ENCODE measurements at places on chromosomes 3 and 15.

DNA sequence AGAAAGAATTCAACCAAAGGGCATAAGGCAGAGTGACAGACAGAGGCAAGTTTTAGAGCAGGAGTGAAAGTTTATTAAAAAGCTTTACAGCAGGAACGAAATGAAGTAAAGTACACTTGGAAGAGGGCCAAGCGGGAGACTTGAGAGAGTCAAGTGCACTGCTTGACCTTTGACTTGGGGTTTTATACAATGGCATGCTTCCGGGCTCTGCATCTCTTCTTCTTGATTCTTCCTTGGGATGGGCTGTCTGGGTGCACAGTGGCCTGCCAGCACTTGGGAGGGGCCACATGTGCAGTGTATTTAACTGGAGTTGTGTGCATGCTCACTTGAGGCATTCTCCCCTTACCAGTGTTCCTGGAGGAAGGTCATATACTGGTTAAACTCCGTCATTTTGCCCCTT lies 30.4 kb upstream of the KLHL25 start:
- no peak for DNase-seq

DNA sequence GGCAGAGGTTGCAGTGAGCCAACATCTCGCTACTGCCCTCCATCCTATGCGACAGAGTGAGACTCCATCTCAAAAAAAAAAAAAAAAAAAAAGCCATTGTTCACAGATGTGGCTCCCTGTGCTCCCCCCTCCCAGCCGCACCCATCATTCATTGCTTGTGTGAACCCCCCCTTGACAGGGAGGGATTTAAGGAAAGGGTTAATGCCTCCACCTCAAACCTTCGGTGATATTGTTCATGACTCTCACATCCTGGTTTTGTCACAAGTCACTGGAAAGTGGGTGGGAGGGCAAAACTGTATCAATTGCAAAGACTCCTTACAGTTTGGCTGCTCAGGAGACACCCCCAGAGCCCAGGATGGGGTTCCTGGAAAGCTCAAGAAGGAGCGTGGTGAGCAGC lies 7.7 kb downstream of the SLC6A6 start:
- DNase-seq: no peak

DNA sequence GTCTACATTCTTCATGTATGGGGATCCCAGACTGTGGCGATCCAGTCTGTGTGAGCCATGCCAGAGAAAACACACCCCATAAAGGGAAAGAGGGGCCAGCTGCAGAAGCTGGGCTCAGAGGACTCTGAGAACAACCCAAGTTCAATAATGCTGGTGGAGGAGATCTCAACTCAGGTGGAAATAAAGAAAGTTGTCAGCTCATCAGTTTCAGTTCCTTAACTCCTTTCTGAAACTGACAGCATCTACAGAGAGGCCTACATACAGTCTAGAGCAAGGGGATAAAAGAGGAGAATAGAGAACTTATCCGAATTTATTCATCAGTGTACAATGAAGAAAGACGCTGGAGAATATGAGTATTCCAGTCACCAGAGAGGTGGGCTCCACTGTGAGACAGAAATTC lies 77.0 kb downstream of the NTRK3 start:
- DNase-seq: no peak

GRCh38 chr3:27575499-27575898 lies 91.3 kb upstream of the SLC4A7 start:
- DNase-seq: no peak

- no peak for DNase-seq
Observed at GRCh38 chr3:71316066-71316777, 267.3 kb downstream of the FOXP1 start.

Measured in muscle of arm (tissue), 14 donors.